ENCODE measurements at places on chromosomes 3 and 15.

DNA sequence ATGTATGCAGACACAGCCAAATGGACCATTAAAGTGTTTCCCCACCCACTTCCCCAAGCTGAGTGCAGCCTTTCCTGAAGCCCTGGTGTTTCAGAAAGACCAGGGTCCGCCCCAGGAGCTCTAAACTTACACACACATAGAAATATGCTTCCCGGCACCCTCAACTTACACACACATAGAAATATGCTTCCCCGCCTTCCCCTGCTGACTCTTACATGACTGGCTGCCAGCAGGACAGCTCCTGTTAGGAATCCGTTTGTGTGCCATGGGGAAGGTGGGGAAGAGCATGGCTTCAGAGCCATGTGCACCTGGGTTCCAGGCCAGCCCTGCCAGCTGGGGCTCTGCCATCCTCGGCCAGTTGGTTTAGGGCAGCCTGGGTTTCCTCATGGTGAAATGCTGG lies 3.6 kb downstream of the CLEC3B start:
- DNase-seq = no peak

- no peak for DNase-seq
These were observed 55.9 kb downstream of the MRPS25 start for GRCh38 chr3:15009167-15009566.

DNA sequence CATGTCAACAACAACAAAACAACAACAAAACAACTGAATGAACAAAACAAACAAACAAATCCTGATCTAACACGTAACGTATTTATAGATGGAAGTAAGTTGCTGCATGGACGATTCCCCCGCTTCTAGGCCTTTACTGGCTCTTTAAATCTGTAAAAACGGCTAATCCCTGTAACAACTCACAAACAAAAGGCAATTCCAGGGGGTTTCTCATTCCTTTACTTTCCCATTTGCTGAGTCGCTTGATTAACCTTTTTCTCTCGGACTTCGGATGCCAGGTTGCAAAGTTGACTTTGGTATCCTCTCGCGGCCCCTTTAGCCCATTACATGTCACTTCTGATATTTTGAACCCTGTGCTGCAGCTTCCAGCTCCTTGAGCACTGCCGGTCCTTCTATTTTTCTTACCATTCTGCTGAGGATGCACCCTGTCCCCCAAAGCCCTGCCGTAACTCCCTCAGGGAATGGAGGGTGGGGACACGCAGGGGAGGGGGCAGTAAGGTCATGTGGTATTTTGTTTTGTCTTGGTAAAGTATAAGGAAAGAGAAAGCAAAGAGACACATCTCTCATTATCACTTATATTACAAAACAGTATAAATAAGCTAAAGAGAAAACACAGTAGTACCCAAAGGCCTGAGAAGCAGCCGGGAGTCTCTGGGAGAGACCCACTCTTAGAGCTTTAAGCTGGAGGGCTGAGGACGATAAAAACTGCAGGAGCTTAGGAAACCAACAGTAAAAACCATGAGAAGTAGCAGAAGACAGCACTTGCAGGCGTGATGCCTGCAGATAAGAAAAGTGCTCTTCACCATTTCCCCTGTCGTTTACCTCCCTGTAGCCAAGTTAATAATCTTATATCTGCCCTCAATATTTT lies 457.8 kb upstream of the ZNF717 start:
- DNase-seq = no peak

DNA sequence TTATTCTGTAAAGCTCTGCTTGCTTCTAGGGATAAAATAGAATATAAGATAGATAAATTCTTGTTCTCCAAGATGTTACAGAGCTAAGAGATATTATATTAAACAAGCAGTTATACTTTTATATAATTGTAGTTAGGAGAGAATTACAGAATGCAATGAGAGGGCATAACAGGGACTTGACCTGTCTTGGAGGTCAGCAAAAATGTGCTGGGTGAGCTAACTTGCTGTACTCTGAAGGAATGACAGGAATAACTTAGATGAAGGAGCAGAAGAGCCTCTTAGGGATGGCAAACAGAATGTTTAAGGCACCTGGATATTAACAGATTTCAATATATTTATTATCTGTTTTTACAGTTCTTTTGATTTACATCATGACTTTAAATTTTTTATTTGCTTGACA lies 33.2 kb downstream of the ZNF654 start:
- DNase-seq = no peak

DNA sequence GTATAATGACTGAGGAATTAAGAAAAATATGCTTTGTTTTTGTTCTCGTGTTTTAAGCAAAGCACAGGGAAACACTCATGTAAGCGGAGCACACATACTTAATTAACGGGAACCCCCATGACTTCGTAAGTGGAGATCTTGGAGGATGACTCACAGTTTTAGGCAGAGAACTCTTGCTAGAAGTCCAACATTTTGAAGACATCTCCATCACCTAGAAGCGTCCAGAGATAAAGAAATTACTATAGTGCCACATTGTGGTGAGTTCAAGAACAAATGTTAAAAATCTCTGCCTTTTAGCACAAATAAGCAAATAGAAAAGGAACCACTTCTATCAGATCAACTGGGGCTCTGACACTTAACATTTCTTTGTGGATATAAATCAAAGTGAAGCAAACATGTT lies 194.1 kb upstream of the ARHGEF26 start:
- no peak for DNase-seq

DNA sequence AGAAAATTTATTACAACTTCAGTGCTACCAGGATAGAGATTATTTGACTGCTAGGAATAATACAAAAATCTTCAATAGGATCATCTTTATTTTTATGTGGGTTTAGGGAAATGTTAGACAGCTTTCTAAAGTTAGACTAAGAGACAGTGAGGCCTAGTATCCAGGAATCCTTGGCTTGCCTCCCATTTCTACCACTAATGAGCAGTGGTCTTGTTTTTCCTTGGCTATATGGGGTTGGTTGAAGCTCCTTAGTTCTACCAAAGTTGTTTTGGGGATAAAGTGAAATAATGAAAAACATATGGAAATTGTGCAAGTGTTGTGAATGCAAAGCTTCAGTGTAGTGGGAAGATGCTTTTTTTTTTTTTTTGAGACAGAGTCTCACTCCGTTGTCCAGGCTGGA lies 16.8 kb downstream of the AP4E1 start:
- no peak for DNase-seq

GRCh38 chr3:64890466-64890865 lies 202.7 kb upstream of the ADAMTS9 start:
- no peak for DNase-seq

DNA sequence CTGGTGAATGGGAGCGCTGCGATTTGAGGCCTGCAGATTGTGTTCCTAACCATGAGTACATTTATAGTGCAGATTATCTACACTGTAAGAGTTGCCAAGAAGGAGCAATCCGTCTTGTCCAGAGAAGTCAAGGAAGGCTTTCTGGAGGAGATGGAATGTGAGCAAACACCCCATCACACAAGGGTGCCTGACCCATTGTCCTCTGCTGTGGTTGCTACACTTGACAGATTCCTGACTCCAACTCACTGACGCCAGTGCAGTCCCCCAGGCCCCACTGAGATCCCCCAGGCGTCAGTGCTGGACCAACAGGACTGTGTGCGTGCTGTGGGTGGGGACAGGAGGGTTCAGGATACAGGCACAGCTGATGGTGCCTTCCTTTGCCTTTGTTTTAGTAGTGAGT lies 135.9 kb upstream of the TPM1 start:
- DNase-seq = no peak

DNA sequence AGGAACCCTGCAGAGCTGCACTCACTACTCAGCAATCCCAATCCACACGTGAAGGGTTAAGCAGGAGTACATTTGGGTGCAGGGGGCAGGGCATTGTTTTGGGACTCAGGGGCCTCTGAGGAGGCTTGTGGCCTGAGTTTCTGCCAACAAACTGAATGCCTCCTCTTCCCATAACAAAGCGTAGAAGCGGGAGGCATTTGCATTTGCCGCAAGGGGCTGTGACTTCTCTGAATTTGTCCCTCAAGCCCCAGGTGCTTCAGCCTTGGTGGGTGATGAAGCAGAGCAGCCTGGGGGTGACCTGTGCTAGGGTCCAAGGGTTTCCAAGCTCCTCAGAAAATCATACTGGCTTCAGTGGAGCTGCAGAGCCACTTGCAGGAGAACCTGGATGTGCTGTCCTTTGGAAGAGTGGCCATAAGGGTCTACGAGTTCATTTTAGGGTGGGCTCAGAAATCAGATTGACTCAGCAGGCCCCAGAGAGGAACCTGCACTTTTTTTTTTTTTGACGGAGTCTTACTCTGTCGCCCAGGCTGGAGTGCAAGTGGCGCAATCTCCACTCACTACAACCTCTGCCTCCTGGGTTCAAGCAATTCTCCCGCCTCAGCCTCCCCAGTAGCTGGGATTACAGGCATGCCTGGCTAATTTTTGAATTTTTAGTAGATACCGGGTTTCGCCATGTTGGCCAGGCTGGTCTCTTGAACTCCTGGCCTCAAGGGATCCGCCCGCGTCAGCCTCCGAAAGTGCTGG lies 1.4 kb upstream of the RPSA start:
- DNase-seq = no peak

DNA sequence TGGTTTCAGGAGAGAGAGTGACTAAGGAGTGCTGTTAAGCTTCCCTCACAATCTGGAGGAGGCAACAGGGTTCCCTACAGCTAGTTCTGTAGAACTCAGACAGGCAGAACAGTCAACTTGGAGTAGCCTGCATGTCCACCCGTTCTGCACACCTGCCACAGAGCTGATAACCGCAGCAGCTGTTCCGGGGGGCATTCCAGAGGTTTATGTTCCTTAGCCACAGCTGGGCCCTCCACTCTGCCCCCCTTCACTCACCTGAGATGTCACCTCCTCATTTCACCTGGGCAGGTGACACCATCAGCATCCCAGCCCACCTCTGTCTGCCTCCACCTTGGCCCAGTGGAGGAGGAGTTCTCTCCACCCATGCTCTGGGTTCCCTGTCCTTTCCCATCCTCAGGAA lies 22.6 kb downstream of the XYLB start:
- DNase-seq = no peak

DNA sequence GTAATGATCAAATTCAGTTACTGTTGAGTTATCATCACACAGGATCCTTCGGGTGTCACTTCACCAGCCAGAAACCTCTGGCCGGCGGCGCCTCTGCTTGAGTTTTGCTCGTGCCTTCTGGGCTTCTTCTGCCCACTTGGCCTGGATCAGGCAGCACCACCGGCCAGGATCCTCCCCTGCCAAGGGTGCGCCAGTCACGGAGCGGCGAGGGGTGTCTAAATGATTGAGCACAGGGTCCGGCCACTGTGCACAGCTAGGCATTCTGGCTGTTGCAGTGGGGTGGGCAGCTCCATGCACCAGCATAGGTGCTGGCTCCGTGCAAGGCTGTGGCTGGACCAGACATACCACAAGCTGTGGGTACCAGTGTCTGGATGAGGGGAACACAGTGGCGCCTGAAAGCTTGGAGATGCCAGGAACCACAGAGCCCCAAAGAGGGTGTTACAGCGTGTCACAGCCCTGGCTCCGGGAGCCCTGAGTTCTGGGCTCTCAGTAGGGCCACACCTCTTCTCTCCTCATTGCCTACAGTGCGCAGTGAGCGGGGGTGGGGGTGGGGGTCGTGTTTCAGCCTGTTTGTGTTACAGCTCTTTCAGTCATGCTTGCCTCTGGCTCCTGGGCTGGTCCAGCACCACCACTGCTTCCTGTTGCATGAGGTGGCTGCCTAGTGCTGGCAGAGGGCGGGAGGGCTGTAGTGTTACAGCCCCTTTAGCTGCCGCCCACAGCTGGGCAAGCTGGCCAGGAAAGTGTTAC lies 169.4 kb downstream of the FNDC3B start:
- no peak for DNase-seq

DNA sequence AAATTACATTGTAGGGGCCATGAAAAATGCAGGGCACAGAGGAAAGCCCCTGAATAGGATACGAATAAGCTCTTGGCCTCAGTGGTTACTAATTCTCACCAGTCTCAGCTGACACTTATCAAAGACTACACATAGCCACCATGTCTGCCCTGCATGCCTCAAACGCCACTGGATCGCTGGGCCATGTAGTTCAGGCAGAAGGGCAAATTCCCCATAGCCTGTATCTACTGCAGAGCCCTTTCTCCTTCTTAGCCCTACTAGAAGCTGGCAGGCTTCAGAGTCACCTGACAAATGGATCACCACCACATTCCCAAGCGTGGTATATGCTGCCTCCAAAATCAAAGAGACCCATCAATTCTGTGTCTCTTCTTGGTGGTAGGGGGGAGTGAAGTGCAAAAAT lies 177.4 kb downstream of the MINAR1 start:
- DNase-seq = no peak

- no peak for DNase-seq
These were observed 71.2 kb downstream of the SSUH2 start for GRCh38 chr3:8573342-8573926.

DNA sequence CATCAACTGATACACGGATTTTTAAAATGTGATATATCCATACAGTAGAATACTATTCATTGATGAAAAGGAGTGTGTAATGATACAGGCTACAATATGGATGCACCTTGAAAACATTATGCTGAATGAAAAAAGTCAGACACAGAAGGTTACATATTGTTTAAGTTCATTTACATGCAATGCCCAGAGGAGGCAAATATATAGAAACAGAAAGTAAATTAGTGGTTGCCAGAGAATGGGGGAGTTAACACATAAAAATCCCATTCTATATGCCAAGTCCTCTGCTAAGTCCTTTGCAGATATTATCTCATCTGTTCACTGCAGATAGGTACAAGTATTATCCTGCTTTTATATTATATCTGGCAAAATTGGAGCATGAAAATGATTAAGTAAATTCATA lies 22.1 kb upstream of the CDIN1 start:
- DNase-seq = no peak

DNA sequence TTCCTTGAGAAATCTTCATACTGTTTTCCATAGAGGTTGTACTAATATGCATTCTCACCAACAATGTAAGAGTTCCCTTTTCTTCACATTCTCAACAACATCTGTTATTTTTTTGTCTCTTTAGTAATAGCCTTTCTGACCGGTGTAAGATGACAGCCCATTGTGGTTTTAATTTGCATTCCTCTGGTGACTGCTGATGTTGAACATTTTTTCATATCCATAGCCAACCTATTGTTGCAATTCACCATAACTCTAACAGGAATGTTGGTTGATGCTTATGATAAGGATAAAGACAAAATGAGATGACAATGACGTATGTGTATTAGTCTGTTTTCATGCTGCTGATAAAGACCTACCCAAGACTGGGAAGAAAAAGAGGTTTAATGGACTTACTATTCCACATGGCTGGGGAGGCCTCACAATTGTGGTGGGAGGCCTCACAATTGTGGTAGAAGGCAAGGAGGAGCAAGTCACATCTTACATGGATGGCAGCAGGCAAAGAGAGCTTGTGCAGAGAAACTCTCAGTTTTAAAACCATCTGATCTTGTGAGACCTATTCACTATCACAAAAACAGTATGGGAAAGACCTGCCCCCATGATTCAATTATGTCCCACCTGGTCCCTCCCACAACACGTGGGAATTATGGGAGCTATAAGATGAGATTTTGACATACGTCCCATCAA lies 37.6 kb upstream of the RHCG start:
- no peak for DNase-seq

- DNase-seq = no peak
These were observed 7.7 kb downstream of the DUOXA2 start for GRCh38 chr15:45121706-45122417.

GRCh38 chr3:69671082-69671952 lies 67.9 kb upstream of the MITF start:
- DNase-seq = no peak

- no peak for DNase-seq
These were observed 388.1 kb downstream of the TBC1D5 start for GRCh38 chr3:17354341-17354740.

- DNase-seq = no peak
These were observed 11.1 kb upstream of the TMC3 start for GRCh38 chr15:81384891-81385720.

- DNase-seq = peak; percentile 78
These were observed 5.9 kb downstream of the STARD9 start for GRCh38 chr15:42581272-42581730.

GRCh38 chr15:45157974-45158373 lies 28.2 kb downstream of the DUOX1 start:
- DNase-seq = no peak

Measured in left renal cortex interstitium (tissue), 4 donors.